Upper lobe of right lung (tissue), 1 donor: ENCODE measurements at places on chromosomes 1 and 21.
A peak's percentile ranks its signal among the peaks of the same experiment; 100 is the strongest.

- H3K36me3 ChIP-seq, result no peaks in the 10 kb centered on the region
- H3K27me3 ChIP-seq, result no peaks in the 10 kb centered on the region
- no peak for DNase-seq
- H3K4me1 ChIP-seq, result peaks cover 8% of the 10 kb centered on the region
- no peak overlapping the region for H3K27ac ChIP-seq
These were observed 764.4 kb downstream of the ADGRL2 start for GRCh38 chr1:82565146-82565545.

DNA sequence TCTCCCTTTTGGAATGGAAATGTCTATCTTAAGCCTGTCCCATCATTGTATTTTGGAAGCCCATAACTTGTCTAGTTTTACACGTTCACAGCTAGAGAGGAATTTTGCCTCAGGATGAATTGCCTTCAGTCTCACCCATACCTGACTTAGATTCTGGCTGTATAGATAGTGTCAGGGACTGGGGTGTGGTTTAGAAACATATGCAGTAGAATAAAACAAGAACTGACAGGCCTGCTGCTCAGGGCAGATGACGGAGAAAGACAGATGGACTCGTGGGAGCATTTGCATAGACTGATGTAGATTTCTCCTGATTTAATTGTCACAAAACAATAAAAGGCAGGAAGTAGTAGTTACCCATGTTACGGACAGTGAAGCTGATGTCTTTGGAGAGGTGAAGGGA lies 166.7 kb downstream of the UCK2 start:
- no peaks in the 10 kb centered on the region for H3K36me3 ChIP-seq
- no peak for DNase-seq
- no peak overlapping the region for H3K4me3 ChIP-seq
- H3K27me3 ChIP-seq, result no peaks in the 10 kb centered on the region
- no peaks in the 10 kb centered on the region for H3K4me1 ChIP-seq

GRCh38 chr1:44405798-44406736 lies 1.0 kb downstream of the RNF220 start:
- H3K27ac ChIP-seq, result no peak overlapping the region
- peaks cover 91% of the 10 kb centered on the region for H3K27me3 ChIP-seq
- H3K36me3 ChIP-seq, result no peaks in the 10 kb centered on the region
- peaks cover 26% of the 10 kb centered on the region for H3K4me1 ChIP-seq

DNA sequence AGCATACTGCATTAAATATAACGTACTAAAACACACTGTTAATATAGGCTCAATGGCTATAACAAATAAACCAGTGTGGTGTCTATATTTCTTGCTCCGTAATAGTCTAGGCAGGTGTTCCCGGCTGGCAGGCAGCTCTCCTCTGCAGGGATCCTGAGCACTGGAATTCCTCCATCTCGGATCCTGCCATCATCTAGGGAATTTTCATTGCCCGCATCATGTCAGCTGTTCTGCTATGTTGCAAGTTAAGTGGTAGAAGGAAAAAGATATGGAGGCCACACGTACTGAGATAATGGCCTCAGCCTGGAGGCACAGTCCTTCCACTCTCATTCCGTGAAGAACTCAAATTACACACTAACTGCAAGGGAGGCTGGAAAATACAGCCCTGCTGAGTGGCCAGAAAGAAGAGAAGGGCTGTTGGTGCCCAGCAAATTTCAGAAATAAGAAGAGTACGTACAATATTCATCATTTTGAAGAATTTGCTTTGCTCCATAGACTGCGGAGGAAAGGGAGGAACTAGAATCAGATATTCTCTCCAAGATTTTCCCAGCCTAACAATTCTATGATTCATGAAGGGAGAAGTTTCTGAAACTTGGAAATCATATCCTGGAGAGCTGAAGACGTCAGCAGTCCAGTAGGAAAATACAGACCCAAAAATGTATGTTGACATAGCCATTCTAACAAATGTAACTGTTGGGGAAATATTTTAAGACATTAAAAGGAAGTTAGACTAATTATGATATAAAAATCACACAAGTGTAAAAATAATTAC lies 263.3 kb downstream of the MRPL39 start:
- DNase-seq, result no peak

GRCh38 chr1:117675907-117676430 lies 70.1 kb downstream of the TENT5C start:
- H3K4me3 ChIP-seq, result no peak overlapping the region
- no peak for DNase-seq
- H3K36me3 ChIP-seq, result no peaks in the 10 kb centered on the region

DNA sequence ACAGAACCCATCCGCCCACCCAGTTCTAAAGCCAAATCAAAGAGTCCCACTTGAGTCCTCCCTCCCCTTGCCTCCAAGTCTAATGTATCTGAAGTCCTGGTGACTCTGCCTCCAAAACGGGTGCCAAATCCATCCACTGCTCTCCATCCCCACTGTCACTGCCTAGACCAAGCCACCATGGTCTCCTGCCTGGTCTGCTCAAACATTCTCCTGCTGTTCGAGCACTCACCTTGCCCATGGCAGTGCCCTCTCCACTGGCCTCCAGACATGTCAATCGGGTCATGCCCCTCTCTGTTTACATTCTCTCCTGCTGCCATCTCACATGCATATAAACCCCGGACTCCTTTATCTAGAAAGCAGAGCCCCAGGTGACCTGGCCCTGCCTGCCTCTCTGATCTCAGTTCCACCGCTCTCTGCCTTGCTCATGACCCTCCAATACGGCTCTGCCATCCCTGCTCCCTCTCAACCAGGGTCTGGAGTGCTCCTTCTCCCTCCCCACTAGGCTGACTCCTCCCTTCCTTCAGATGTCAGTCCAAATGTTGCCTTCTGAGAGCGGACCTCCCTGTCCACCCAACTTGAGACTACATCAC lies 32.1 kb upstream of the MX1 start:
- no peak for DNase-seq
- peaks cover 12% of the 10 kb centered on the region for H3K4me1 ChIP-seq
- no peak overlapping the region for H3K27ac ChIP-seq
- no peak overlapping the region for H3K4me3 ChIP-seq
- H3K27me3 ChIP-seq, result no peaks in the 10 kb centered on the region
- no peaks in the 10 kb centered on the region for H3K36me3 ChIP-seq

DNA sequence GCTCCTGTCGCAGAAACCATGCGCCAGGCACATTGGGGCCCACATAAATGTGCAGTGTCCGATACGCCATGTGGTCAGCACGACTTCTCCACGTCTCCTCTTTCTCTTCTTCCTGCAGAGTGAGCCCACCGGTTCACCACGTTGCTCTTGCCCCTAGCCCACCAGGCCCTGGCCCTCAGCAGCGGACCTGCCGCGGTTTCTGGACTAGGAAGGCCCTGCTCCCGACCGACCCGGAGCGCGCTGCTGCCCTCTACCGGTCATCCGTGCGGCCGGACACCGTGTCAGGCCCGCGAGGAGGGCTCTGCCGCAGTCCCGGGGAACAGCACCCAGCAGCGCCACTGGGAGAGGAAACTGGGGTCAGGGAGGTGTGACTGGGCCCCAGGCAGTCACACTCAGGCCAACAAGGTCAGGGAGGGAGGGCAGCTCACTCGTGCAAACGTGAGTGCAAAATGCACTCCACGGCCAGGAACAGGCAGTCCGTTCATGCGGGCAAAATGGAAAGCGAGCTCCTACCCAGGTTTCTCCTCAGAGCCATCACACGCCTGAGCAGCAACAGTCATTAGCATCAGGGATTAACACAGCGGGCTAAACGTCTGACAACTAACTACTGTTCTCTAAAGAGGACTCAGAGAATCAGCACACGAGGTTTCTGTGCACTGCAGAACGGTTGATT lies 13.7 kb downstream of the TLR5 start:
- peaks cover 12% of the 10 kb centered on the region for H3K4me1 ChIP-seq
- H3K4me3 ChIP-seq, result peak overlapping the region; percentile 28
- H3K27ac ChIP-seq, result no peak overlapping the region
- H3K27me3 ChIP-seq, result no peaks in the 10 kb centered on the region
- no peaks in the 10 kb centered on the region for H3K36me3 ChIP-seq

GRCh38 chr1:181541458-181541857 lies 58.1 kb downstream of the CACNA1E start:
- no peak overlapping the region for H3K27ac ChIP-seq
- no peaks in the 10 kb centered on the region for H3K4me1 ChIP-seq
- no peak overlapping the region for H3K4me3 ChIP-seq
- DNase-seq, result no peak

- no peak for DNase-seq
- H3K36me3 ChIP-seq, result no peaks in the 10 kb centered on the region
- H3K4me1 ChIP-seq, result no peaks in the 10 kb centered on the region
- H3K27ac ChIP-seq, result no peak overlapping the region
These were observed 555.0 kb upstream of the ADGRL4 start for GRCh38 chr1:79561521-79561978.

DNA sequence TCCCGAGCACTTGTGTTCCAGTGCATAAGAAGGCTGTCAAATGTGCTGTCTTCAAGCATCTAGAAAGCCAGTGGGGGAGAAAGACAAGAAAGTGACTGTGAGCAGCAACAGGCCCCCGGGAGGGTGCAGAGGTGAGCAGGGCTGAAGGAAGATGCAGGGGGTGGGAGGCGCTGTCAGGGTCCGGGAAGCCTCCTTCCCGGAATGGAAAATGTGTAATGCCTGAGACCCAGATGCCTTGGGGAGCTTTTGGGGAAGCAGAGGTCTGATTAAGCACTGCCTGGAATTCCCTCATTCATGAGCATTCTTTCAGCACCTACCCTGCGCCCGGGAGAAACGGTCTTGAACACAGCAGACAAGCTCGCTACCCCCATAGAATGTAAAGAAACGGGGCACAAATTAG lies 1.3 kb downstream of the NPHP4 start:
- no peaks in the 10 kb centered on the region for H3K36me3 ChIP-seq
- H3K27me3 ChIP-seq, result no peaks in the 10 kb centered on the region
- H3K27ac ChIP-seq, result no peak overlapping the region

DNA sequence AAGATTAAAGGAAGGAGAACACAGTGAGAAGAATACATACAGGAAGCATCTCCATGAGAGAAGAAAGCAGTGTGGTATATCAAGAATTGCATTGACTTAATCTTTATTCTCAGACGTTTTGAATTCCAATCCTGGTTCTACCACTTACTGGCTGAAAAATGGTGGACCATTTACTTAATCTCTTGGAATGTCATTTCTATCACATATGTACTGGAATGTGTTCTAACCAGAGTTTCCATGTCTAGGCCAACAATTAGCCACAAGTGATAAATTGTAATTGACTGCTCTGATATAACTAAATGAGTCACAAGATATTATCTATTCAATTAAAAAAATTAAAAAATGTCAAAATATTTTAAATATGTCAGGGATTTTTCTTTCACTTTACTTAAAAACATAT lies 626.1 kb downstream of the PTPRC start:
- no peaks in the 10 kb centered on the region for H3K36me3 ChIP-seq
- no peak for DNase-seq
- H3K27me3 ChIP-seq, result no peaks in the 10 kb centered on the region
- no peak overlapping the region for H3K27ac ChIP-seq
- no peak overlapping the region for H3K4me3 ChIP-seq
- no peaks in the 10 kb centered on the region for H3K4me1 ChIP-seq

DNA sequence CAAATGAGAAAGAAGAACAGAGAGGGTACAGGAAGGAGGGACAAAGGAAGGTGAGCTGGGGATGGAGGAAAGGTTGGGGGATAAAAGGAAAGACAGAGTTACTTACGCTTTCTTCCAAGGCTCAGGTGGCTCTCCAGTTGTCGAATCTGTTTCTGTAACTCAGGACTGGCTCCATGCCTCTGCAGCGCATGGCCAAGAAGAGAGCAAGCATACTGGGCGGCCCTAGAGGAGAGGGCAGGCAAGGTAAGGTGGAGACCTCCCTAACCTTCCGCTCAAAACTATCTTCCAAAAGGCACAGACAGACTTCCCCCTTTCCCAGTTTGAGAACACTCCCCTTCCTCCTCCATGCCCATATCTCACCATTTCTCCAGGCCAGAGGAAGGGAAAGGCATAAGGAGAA lies 922 bp downstream of the PEX11B start:
- H3K27ac ChIP-seq, result peak overlapping the region; percentile 87
- H3K36me3 ChIP-seq, result peaks cover 40% of the 10 kb centered on the region
- no peaks in the 10 kb centered on the region for H3K27me3 ChIP-seq
- DNase-seq, result peak; percentile 27
- peak overlapping the region; percentile 83 for H3K4me3 ChIP-seq

DNA sequence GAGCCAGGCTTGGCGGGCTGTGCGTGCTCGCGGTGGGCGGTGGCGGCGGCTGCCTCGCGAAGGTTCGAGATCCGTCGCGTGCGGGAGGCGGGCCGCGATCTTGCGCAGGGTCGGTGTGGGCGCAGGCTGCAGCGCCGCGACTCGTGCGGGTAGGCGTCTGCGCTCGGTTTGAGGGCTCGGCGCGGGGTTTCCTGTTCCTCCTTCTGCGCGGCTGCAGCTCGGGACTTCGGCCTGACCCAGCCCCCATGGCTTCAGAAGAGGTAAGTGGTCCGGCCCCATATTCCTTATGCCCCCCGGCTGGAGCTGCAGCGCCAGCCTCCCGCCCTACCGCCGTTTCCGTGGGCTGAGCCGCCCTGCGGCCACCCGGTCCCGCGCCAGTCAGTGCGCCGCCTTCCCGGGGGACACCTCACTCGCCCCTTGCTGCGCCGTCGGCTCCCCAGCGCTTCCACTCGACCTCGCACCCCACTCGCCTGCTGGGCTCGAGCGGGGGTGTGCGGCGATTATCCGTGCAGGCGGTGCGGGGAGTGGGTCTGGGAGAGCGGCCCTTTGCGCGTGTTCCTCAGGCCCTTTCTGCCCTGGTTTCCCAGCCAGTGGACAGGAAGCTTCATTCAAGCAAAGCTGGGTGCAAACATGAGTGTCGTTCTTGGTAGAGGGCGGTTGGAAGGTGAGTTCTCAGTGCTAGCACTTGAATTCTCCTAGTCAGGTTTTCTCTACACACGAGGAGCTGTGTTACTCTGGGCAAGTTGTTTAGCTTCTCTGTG lies at the start of gene CACYBP:
TSS of gene CACYBP (plus strand) at position 12 of the 761 bp plus-strand sequence. CDS start at position 246, 234 bp downstream.
- peaks cover under 1% of the 10 kb centered on the region for H3K36me3 ChIP-seq
- no peak for DNase-seq
- H3K4me1 ChIP-seq, result peaks cover 15% of the 10 kb centered on the region
- peak within 1 kb of the TSS; percentile 98 for H3K27ac ChIP-seq
- peak within 1 kb of the TSS; percentile 88 for H3K4me3 ChIP-seq

DNA sequence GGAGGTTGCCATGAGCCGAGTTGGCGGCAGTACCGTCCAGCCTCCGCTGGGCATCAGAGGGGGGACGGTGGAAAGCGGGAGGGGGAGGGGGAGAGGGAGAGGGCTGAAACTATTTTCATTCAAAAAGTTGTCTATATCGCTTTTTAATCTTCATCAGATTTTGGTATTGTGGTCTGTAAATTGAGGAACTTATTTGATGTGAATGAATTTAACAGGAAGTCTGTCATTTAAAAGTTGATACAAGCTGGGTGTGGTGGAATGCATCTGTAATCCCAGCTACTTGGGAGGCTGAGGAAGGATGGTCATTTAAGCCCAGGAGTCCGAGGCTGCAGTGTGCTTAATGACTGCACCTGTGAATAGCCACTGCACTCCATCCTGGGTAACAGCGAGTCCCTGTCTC lies 3.0 kb upstream of the EPHX4 start:
- H3K4me1 ChIP-seq, result peaks cover 6% of the 10 kb centered on the region
- DNase-seq, result no peak
- H3K36me3 ChIP-seq, result no peaks in the 10 kb centered on the region
- peaks cover 17% of the 10 kb centered on the region for H3K27me3 ChIP-seq
- no peak overlapping the region for H3K27ac ChIP-seq
- no peak overlapping the region for H3K4me3 ChIP-seq

GRCh38 chr1:32334274-32334861 lies 1.7 kb downstream of the MARCKSL1 start:
- no peak for DNase-seq
